Neuronal stem cell (in vitro differentiated cells): ENCODE measurements at places on chromosomes 7 and 10.

- DNase-seq, result no peak
Observed at GRCh38 chr7:45685619-45686240, 111.6 kb downstream of the ADCY1 start.

DNA sequence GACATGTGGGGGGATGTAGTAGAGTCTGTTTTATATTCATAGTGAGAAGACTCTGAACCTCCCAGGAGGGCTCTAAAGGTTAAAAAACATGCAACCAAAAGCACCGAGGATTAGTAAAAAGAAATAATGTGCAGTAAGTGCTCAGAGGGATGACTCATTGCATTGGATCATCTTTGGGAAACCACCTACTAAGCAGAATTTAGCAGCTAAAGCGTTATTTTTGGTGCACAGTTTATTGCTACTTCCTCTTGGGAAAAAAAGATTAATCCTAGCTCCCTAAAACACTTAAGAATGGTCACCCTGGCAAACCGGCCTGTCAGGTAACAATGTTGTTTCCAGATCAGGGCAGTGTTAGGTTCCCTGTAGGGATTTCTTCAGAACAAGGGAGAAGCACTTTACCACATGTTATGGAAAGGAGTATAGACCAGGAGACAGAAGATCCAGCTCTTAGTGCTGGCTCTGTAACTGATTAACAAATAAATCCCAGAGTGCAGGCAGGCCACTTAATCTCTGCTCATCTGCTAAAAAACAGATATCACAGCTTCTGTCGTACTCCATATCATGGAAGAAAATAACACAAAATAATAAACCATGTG is 44.8 kb upstream of the FAM133B start:
- DNase-seq, result no peak

DNA sequence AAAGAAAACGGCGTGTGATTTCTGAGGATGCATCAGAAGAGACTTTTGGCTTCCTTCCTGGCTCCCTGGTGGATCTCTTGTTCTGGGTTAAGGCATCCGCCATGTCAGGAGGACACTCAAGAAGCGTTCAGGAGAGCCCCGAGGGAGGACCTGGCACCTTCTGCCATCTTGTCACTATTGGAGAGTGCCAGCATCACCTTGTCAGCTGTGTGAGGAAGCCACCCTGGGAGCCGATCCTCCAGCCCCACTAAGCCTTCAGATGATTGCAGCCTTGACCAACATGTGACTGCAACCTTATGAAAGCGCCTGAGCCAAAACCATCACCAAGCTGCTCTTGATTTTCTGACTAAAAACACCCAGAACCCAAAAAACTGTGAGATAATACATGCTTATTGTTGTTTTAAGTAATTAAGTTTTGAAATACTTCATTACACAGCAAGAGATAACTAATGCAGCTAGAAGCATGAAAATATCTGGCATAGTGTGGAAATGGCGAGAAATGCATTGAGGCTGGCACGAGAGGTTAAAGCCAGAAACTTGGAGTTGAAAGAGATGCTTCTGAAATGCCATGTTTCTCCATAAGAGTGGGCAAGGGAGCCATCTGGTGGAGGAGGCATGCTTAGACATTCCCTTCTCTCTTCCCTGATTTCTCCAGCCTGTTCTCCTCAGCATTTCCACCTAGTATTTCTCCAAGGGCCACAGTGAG is 5.4 kb upstream of the ZFYVE27 start:
- DNase-seq, result peak; percentile 67

- no peak for DNase-seq
Observed at GRCh38 chr7:92135052-92135889, 994 bp upstream of the CYP51A1 start.

DNA sequence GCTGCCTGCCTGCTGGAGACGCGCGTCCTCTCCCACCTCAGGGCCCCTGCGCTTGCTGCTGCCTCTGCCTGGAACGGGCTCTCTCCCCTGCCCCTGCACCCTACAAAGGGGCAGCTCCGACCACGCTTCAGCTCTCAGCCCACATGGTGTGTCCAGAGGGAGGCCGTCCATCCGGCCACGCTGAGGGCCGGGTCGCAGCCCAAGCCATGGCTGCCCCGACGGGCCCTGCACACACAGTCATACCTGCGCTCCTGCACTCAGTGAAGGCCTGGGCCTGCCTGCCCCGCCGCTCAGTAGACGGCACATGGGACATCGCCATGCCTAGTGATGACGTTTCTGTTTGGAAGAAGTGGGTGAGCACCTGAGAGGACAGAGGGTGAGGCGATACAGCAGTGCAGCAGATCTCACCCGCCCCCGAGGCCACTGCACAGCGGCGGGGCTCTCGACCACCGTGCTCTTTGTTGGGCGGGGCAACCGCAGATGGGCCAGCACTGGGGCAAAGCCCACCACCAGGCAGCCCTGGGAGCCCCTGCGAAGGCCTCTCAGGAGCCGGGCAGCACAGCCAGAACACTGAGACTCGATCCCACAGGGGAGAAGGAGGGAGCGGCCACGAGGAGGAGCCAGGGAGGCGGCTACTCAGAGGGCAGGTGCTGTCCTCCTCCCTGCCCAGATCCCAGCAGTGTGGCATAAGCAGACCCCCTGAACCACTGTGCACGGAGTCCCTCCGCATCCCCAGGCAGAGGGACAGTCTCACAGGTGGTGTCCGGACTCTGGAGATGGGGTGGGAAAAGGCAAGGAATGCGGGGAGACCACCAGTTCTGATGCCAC is 129.5 kb downstream of the MAD1L1 start:
- DNase-seq, result no peak

DNA sequence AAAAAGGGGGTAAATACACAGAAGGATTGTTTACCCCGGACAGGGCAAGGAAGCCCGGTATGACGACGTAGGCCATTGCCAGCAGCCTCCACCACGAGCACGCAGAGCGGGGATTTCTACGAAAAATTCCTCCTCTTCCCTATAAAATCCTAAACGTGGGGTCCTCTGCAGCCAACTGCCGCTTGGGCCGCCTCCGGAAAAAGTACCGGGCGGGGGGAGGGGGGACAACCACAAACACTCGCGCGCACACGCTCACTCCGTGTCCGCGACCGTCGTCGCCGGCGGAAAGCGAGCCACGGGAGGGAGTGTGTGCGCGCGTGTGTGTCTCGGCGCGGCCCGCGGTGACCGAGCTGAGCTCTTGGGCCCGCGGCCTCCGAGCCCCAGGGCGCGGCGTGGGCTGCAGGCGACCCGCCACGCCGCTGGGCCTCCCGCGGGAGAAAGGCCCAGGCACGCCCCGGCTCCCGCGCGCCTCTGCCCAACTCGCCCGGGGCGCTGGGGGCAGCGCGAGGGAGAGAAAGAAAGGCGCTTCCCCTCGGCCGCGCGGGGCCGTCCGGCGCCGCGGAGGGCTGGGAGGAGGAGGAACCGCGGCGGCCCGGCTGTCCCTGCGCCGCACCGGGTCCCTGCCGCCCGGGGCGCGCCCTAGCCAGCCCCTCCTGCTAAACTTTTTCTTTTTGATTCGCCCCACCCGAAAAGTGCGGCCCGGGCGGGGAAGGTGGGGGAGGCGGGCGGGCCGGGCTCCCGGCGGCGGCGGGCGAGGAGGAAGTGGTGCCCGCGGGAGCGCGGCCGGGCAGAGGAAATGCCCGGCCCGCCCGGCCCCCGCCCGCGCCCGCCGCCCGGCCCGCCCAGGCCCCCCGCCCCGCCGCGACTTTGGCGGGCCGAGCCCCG is 1.5 kb downstream of the CTBP2 start:
- DNase-seq, result no peak

DNA sequence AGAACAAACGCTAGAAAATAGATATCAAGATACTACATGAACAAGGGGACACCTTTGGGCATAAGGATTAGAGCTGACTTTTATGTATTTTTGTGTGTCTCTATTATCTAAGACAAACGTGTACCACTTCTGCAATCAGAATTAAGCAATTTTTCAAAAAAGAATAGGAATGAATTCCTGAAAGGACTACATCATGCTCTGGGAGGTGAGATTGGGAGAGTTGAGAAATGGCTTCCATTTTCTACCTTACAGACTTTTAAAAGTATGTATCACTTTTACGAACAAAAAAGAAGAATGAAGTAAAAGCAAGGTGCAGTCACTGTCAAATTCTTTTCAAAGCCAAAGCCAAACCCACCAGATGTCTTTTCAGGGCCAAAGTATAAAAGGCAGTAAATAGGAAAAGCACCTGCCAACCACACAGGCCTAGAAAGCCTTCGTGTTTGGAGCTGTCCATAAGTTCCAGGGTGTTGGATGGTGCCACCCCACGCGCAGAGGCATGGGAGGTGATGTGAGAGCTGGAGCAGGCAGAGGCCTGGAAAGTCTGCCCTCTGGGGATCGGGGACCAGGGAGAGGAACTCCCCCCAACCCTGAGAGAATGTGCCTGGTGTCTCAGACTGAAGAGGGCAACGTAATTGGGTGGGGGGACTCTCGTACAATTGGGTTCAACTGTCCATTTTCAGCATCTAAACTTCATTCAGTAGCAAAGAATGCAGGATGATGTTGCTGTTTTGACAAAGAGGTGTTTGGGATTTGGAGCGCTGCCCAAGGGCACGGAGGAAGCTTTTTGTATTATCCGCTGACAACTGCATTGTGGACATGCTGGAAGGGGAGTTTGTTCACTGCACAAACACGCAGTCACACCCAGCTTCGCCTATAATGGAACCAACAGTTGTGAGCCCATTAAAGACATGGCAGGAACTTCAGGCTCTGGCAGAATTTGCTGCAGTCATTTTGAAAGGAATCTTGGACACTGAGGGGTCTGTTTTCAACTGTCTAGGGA is 17.6 kb upstream of the CTBP2 start:
- DNase-seq, result no peak

- no peak for DNase-seq
Observed at GRCh38 chr10:103166523-103166922, 26.5 kb downstream of the NT5C2 start.

- no peak for DNase-seq
Observed at GRCh38 chr10:103605359-103606096, 112.0 kb downstream of the NEURL1 start.

GRCh38 chr10:29451946-29452345 is 163.1 kb downstream of the LYZL1 start:
- no peak for DNase-seq

- no peak for DNase-seq
Observed at GRCh38 chr10:69660296-69660695, 30.2 kb downstream of the FAM241B start.

DNA sequence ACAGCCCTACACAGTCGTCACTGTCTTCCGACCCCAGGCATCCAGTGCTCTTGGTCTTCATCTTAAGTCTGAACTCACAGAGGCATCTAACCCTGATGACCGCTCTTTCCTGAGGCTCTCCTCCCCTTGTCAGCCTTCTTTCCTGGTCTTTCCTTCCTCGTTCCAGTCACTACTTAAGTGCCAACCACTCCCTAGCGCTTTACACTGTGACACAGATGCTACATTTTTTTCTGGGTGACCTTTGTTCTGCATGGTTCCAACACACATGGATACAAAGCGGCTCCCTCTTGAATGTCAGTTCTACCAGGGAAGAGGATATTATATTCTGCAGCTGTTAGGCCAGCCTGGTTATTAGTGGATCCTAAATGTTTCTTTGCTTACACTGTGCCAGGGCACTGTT is 12.7 kb downstream of the YWHAG start:
- no peak for DNase-seq

DNA sequence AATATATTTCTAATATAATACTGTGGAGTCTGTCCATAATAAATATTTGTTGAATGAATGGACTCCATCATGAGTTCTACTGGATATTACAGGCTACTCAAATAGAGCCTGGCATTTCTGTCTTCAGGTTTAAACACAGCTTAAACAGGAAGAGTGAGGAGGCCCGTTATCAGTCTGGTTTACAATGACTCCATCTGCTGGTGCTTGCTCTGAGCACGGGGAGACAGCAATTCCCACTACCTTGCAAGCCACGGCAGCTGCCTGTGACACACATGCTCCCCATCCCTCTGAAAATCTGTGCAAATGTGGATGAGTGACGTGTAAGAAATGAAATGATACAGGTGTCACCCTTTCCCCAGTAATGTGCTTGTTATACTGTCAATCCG is 293.5 kb upstream of the IMMP2L start:
- DNase-seq, result no peak

GRCh38 chr10:67011480-67011879 is 85.6 kb downstream of the LRRTM3 start:
- DNase-seq, result no peak

DNA sequence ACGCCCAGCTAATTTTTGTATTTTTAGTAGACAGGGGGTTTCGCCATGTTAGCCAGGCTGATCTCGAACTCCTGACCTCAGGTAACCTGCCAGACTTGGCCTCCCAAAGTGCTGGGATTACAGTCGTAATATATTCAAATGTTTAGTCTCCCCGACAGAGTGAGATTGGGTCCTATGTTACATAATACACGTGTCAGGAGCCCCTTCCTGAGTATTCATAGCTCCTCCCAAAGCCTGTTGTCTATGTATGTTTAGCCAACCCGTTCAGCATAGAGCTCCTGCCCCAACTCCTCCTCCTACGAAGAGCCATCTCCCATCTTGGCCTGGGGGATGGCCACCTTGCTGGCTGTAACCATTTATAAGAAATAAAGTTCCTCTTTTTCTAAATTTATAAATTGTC is 2.7 kb upstream of the PPP2R2D start:
- DNase-seq, result no peak

DNA sequence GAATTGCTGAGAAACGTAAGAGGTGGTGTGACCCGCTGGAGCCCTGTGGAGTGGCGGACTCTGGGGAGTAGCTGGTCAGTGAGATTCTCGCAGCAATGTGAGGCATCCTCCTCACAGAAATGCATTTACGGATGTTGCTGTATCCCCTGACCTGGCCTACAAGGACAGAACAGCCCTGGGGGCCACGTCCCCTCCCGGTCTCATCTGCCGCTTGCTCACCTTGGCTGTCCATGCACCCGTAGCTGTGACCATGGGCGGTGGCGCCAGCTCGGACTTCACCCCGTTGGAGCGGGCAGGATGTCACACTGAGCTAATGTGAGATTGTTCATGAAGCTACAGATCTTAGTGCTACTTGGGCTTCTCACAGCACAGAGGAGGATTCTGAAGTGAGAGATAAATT is 193.8 kb downstream of the EBF3 start:
- DNase-seq, result no peak

DNA sequence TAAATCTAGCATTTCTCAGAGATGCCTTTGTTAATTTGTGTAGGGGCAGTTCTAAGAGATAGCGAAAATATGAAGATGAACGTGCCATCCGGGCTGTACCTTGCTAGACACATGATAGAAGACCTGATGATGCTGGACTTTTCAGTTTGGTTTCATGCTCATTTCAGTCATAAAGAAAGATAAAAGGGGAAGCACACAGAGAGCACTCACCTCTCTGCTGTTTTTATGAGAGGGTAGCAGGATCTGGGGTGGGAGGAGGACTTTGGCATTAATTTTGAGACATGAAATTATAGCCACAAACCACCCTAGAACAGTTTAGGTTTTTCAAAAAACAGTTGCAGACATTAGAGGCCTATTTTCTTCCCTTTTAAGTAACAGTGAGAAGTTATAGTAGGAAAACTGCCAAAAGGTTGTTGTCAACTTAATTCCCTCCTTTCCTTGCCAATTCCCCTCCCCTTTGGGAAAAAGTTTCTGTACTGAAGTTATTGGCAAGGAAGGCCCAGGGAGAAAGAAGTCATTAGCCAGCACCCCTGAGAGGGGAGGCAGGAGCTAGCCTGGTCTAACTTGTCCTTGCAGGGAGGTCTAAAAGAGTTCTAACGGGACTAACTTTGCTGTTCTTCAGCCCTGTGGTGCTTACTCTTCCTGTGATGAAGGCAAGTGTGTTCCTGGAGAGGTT is 2.6 kb downstream of the ST7 start:
- DNase-seq, result no peak

- DNase-seq, result no peak
Observed at GRCh38 chr10:48801001-48801421, 116.3 kb downstream of the WDFY4 start.

- no peak for DNase-seq
Observed at GRCh38 chr7:116464375-116464774, 35.2 kb upstream of the CAV2 start.

- no peak for DNase-seq
Observed at GRCh38 chr10:64519831-64520230, 998.6 kb downstream of the REEP3 start.
